Neuronal stem cell (in vitro differentiated cells): ENCODE measurements at places on chromosomes 3 and 15.

DNA sequence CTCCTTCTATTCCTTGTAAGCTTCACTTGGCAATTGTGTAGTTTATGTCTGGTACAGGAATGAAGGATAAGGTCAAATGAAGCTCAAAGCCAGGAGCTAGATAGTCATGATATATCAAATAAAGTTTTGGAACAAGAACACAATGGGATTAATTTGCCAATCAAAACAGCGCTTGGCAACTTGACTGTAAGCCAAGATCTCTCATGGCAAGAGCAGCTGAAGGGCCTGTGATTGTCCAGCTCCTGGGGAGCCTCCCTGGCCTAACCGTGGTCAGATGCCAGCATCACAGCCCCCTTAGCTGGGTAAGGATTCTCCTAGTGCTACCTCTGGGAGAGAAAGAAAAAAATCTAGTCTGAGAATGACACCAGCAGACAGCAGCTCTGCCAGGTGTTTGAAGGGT lies 97.2 kb downstream of the LIPC start:
- DNase-seq, result no peak

- no peak for DNase-seq
Measured at GRCh38 chr15:42062284-42062806, 32.0 kb downstream of the PLA2G4D start.

DNA sequence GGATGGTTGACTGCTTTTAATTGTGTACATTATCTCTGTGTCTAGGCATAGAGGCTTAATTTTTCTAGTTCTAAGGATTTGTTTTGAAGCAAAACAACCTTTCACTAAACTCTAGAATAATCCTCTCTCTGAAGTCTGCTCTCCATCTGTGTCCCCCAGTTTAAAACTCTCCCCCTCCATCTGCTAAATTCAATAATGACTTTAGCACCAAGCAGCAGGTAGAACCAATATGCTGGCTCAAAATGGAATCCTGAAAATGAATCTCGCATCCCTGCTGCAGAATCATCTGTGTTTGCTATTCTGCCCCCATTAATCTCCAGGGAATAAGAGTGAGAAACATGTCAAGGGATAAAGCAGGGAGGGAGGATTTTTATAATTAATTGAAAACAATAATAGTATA lies 111.8 kb downstream of the TUSC7 start:
- no peak for DNase-seq

DNA sequence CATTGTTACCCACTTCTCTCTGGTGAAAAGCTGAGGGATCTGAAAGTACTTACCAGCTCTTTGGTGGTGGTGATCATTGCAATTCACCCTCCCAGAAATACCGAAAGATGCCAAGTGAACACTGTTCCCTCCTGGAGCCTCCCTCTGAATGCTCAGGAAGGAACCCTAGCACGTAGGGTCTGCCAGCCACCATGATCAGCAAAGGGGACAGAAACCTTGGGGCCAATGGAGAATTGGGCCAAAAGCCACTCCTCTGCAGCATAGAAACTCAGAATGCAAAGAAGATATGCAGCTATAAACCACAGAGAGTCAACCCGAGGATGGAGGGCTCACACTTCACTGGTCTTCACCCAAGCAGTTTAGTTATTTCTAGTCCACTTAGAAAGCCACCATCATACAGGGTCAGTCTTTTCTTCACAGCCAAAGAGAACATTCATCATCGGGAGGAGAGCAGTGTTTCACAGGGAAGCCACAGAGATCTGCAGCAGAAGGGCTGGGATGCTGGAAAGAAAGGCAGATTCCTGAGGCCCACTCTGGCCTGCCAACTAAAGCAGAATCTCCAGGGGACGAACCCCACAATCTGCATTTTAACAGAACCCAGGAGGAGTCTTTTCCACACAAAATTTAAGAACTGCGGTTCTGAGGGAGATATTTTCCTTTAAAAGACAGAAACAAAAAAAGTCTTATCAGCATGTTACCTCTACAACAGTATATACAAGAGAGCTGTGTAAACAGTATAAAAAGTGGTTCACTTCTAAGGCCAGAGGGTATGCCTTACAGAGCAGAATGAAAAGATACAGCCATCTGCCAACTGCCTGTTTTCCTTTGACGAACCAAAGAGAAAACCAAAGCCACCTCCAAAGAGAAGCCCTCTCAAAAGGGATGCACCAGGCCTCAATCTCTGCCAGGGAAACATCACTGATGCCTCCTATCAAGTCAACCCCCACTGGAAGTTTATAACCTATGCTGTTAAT lies 11.3 kb downstream of the TBC1D2B start:
- DNase-seq, result no peak

- DNase-seq, result no peak
Measured at GRCh38 chr3:69255928-69256327, 130.0 kb downstream of the FRMD4B start.

- no peak for DNase-seq
Measured at GRCh38 chr3:46524008-46524407, 26.2 kb downstream of the RTP3 start.

DNA sequence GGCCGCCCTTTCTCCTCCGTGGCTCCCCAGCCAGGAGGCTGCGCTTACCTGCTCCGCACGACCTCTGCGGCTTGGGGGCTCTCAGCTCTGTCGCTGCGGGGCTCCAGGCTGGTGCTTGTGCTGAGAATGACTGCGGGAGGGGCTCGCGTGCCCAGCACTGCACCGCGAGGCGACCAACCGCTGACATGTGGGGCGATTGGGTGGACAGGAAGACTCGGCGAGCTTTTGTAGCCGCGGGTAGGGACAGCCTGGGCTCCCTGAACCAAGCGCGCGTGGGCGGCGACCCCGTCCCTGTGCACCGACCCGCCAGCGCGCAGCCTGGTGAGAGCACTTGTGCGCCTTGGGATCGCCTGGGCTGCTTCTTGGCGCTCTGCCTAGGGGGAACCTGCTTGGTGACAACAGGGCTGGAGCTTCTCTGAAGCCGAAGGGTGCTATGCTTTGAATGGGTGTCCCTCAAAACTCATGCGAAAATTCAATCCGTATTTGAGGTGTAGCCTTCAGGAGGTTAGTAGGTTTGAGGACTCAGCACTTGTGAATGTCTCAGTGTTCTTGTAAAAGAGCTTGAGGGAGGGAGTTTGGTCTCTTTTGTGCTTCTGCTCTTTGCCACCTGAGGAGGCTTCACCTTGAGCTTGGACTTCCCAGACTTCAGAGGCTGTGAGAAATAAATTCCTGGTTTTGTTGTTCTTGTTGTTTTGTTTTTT lies 50.4 kb downstream of the IL12A start:
- peak; percentile 8 for DNase-seq

- no peak for DNase-seq
Measured at GRCh38 chr3:4995500-4996053, 16.3 kb downstream of the BHLHE40 start.

GRCh38 chr3:147930232-147930807 lies 521.2 kb downstream of the ZIC1 start:
- DNase-seq, result peak; percentile 51

GRCh38 chr3:47636225-47636624 lies 57.6 kb upstream of the CSPG5 start:
- DNase-seq, result no peak

DNA sequence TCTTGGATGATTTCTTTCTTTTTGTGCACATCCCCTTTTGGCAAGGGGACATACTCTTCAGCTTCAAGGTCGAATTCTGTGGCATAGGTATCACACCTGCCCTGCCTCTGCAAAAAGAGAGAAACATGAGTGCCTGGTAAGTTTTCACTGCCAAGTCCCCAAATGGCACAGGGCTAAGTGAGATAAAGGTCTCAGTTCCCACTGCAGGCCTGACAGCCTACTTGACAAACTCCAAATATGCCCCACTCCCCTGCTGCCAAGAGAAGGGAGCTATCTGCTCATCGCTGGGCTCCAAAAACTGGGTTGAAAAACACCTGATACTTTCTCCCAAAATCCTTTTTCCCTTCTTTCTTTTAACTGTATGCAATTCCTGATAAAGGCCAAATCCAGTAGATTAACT lies 23.0 kb downstream of the RUVBL1 start:
- no peak for DNase-seq

GRCh38 chr3:53695324-53695690 lies 150.9 kb downstream of the CHDH start:
- DNase-seq, result no peak

- DNase-seq, result no peak
Measured at GRCh38 chr3:114650808-114651207, 357.0 kb downstream of the TIGIT start.

DNA sequence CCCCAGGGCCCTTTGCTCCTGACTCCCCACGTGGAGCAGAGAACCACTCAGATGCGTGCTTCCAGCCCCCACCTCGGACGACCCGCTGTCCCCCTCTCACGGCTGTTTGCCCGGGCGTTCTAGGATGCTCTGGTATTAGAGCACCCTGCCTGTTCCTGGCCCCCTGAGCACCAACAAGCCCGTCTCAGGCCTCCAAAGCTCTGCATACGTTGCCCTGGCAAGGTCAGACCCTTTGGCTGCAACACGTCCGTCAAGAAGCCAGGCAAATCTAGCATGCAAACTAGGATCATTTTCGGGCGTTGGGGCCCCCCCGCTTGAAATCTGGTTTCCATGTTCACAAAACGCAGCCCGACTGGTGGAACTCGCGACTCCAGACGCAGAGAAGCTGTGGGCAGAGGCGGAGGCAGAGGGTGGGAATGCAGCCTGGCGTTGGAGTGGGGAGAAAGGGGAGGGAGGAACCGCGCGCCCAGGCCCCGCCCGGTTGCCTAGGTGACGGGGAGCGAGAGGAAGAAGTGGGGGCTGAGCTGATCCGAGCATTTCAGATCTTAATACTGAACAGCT lies 86.2 kb upstream of the PIAS1 start:
- DNase-seq, result peak; percentile 72

DNA sequence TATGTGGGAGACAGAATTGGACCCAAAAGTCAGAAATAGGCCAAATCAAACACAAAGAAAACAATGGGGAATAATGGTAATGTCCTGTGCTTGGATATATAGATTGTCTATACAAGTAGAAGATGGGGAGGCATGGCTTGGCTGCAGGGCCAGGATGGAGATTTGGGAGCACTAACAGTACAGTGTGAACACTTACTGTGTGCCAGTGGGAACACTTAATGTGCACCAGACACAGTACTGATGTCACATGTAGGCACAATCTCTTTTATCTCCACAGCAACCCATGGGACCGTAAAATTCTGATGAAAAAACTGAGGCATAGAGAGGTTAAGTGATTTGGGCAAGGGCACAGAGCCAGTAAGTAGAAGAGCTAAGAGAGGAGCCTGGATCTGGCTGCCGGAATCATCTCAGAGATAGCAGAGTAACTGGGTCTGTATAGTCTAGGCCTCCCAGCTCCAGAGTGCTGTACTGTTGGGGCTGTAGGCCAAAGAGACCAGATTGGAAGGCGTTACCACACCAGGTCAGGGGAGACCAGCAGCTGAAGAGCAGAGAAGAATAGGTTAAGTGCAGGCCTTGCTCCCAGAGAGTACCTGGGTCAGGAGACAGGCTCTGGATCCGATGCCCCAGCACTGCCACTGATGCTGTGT lies 63.3 kb downstream of the RLBP1 start:
- DNase-seq, result no peak

DNA sequence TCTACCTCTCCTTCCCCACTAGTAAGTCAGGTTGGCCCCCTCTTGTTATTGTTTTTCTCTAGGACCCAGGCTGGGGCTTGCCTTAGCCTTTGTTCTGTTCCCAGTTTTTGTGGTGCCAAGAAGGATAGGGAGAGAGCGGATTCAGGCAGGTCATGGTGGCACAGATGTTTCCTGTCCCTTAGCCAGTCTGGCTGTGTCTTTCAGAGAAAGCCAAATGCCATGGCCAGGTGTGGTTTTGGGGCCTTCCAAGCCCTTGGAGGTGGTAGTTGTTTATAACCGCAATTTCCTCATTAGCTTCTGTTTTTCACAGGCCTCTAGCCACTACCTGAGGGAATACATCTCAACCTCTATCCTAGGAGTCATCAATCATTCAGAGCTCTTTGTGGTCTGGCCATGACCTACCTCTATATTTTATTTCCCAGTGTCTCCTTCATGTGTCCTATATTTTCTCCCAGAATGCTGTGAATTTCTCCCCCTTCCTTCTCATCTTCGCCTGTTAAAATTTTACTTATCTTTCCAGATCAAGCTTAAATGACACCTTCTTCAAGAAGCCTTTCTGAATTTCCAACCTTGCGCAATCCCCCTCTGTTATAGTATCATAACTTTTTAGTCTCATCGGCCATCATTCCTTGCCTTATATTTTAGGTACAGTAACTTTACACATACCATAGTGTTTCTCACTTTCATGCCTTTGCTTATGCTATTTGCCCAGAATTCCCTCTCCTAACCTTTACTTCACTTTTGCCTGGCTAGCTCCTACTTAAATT lies 38.2 kb downstream of the TIMP4 start:
- no peak for DNase-seq

GRCh38 chr3:128083980-128084674 lies 31.9 kb downstream of the SEC61A1 start:
- no peak for DNase-seq

- no peak for DNase-seq
Measured at GRCh38 chr3:62797132-62797531, 78.1 kb downstream of the CADPS start.

DNA sequence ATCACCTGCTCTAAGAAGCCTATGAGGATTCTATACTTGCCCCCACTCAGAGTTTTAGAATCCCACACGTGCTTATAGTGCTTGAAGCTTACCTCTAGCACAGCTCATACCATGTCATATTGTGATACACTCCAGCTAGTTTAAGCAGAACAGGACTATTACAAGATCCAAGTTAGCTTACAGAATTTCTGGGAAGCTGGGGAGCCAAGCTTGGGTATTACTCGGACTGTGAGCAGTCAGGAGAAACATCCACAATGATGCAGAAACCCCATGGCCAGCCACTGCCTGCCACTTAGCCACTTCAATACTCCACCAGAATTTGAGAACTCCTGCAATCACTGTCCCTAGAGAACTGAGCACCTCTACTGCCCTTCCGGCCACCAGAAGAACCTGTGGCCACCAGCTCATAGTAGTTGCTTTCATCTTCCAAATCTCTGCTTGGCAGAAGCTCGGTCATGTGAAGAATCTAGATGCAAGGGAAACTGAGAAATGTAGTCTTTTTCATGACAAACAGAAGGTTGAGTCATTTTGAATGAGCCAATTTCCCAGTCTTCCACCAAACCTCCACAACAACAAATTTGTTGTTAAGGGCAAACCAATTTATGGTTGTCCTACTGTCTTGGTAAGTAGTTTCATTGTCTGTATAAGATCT lies 27.7 kb upstream of the SSR3 start:
- no peak for DNase-seq

GRCh38 chr3:122102191-122102935 lies 47.2 kb downstream of the CD86 start:
- no peak for DNase-seq

DNA sequence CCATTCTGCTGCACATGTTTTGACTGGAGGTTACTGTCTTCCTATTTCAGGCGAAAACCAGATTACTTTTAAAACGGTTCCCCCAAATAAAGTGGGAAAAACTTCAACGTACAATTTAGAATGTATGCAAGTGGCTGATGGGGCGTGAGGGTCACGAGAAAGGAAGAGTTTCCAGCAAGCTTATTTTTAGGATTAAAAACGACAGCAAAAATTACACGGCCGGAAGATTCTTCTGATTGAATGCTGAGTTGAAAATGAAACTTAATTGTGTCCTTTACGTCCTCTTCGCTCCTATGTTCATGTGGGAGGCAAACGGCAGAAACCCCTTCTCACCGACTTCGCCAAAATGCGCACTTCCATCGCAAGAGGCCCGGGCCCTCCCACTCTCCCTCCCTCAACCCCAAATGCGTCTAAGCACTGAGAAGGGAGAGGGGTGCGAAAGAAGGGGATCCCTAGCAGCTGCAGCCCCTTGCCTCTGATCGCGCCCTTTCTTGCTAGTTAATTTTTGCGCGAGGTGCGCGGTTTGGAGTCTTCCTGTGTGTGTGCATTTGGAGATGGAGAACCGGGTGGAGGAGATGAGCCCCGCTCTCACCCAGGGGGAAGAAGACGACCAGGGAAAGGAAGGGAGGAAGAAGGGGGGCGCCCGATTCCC lies 656 bp downstream of the CD47 start:
- peak; percentile 36 for DNase-seq
